ENCODE measurements at places on chromosomes 2 and 18. TPM values are rescaled to one million over a fixed set of nuclear protein-coding genes. Genes with fewer than 3 reads are reported as not detected.

DNA sequence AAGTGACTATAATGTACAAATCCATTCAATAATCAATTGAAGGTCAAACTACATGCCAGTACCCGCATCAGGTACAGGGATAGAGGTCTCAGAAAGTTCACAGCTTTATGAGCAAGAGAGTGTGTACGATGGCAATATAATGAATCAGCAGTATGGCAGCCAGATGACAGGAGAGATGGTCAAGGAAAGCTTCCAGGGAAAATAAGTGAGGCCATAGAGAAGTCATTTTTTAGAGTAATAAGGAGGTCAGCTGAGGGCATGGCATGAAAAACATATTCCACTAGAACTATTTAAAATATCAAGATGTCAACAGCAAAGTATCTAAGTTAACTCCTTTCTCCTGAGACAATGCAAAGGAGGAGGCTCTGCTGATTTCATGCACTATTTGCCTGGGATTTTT is 108.0 kb downstream of the SLC8A1 start:
- no peaks in the 10 kb centered on the region for H3K27me3 ChIP-seq
- H3K27ac ChIP-seq = no peak overlapping the region
- no peak for DNase-seq
- H3K4me1 ChIP-seq = peaks cover 41% of the 10 kb centered on the region
- no peak overlapping the region for H3K4me3 ChIP-seq
- no peaks in the 10 kb centered on the region for H3K36me3 ChIP-seq

DNA sequence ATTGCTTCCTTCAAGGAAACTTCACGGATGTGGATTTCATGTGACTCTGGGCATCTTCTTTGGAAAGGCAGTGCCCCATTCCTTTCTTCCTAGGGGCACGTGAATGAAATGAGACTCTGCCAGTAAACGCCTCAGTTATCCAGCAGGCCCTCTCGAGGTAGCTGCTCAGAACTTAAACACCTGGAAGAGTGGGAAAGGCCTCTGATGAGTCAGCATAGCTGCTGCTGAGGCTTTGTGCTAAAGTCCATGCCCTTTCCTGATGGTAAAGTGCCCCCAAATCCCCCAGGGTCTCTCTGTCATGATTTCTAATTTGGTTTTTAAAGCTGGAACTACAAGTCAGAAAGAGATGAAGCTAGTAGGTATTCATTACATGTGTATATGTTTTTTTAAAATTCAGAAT is 3.8 kb downstream of the SLC1A4 start:
- DNase-seq = no peak
- H3K27me3 ChIP-seq = no peaks in the 10 kb centered on the region
- no peak overlapping the region for H3K27ac ChIP-seq
- no peak overlapping the region for H3K4me3 ChIP-seq
- no peaks in the 10 kb centered on the region for H3K36me3 ChIP-seq

- no peaks in the 10 kb centered on the region for H3K36me3 ChIP-seq
- no peak for DNase-seq
- H3K4me1 ChIP-seq = peaks cover 45% of the 10 kb centered on the region
- H3K27ac ChIP-seq = no peak overlapping the region
Measured at GRCh38 chr2:157839162-157839801, 36.8 kb downstream of the ACVR1 start.

- no peaks in the 10 kb centered on the region for H3K27me3 ChIP-seq
- H3K27ac ChIP-seq = no peak overlapping the region
- no peak for DNase-seq
- no peaks in the 10 kb centered on the region for H3K4me1 ChIP-seq
- H3K36me3 ChIP-seq = no peaks in the 10 kb centered on the region
Measured at GRCh38 chr2:84285056-84285747, 173.9 kb downstream of the SUCLG1 start.

DNA sequence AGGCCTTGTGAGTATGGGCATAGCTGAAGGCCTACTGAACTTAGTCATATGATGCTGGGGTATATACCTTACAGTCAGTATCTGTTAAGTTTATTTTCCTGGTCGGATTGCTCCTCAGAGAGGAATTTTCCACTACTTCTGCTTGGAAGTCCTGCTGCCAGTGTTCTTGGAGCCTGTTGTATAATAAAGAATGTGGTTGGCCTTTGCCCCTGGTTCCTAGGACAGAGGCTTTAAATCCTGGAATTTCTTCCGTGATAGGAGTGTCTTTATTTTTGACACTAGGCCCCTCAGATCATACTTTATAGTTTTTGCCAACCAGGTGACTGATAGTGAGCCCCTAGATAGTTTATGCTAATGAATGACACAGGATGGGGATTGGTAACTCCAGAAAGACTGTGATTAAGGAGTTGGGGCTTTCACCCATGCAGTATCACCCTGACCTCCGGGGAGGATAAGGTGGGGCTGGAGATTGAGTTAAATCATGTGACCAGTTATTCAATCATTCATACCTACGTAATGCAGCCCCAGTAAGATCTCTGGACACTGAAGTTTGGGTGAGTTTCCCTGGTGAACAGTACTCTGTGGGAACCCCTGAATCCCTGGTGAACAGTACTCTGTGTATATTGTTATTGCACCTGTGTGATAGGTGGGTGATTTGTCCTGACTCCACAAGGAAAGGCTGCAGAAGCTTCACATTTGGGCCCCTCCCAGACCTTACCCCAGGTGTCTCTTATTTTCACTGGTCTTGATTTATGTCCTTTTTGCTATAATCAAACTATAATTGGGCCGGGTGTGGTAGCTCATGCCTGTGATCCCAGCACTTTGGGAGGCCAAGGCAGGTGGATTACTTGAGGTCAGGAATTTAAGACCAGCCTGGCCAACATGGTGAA is 56.9 kb downstream of the COMMD1 start:
- H3K27me3 ChIP-seq = no peaks in the 10 kb centered on the region
- no peak overlapping the region for H3K4me3 ChIP-seq
- no peaks in the 10 kb centered on the region for H3K4me1 ChIP-seq
- peak overlapping the region; percentile 47 for H3K27ac ChIP-seq
- DNase-seq = no peak

DNA sequence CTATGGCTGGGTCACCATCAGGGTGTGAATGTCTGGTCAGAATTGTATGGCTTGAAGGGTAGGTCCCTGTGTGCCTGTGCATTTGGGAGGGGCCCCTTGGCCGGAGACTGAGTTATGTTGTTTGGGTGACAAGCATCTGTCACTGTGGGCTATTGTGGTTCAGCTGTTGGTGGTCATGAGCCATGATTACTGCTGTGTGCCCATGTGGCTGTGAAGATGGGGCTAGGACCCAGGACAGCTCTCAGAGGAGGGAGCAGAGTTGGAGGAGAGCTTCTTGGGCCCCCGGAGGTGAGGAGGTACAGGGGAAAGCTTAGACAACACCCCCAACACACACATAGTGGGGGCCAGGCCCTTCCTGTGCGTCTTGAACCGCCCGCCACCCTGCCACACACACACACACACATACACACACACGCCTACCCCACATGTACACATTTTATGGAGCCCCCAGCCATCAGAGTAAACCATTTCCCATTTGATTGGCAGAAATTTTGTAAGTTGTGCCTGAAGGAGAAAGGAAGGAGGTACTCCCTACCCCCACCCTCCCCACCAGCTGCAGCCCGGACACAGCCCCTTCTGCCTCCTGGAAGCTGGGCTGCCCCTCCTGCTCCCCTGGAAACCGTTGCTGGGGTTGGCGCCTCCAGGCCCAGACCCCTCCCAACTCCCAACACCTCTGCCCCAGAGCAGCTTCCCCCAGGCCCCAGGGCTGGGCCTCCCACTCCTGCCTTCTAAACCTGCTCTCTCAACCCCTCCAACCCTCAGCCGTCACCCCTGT is 2.0 kb downstream of the GAREM2 start:
- no peak overlapping the region for H3K27ac ChIP-seq
- peaks cover 29% of the 10 kb centered on the region for H3K4me1 ChIP-seq
- H3K36me3 ChIP-seq = no peaks in the 10 kb centered on the region

DNA sequence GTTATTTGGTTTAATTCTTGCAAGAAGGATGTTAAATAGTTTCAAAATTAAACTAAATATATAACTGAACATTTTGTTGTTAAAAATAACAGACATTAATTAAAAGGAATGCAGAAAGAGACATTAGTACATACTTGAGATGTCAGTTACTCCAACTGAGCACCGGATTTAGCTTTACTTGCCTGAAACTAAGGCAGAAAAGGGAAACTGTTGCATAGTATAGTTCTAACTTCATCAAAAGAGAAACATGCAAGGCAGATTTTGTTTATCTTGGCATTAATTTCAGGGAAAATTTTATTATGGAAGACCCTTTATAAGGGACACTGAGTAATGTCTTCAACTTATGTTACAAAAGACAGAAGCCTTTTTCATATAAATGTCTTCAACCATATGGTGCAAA is 218.3 kb downstream of the STK39 start:
- H3K36me3 ChIP-seq = no peaks in the 10 kb centered on the region
- H3K27ac ChIP-seq = no peak overlapping the region
- H3K4me1 ChIP-seq = peaks cover 19% of the 10 kb centered on the region
- no peaks in the 10 kb centered on the region for H3K27me3 ChIP-seq
- no peak overlapping the region for H3K4me3 ChIP-seq
- DNase-seq = no peak

GRCh38 chr2:236249066-236249465 is 15.1 kb downstream of the ASB18 start:
- H3K27ac ChIP-seq = no peak overlapping the region
- H3K36me3 ChIP-seq = no peaks in the 10 kb centered on the region
- no peak for DNase-seq
- no peaks in the 10 kb centered on the region for H3K27me3 ChIP-seq

GRCh38 chr18:61908661-61909060 is 15.9 kb upstream of the RNF152 start:
- no peak for DNase-seq
- H3K36me3 ChIP-seq = no peaks in the 10 kb centered on the region
- H3K27ac ChIP-seq = no peak overlapping the region
- no peaks in the 10 kb centered on the region for H3K27me3 ChIP-seq

- no peak overlapping the region for H3K27ac ChIP-seq
- no peak overlapping the region for H3K4me3 ChIP-seq
- H3K4me1 ChIP-seq = no peaks in the 10 kb centered on the region
- no peaks in the 10 kb centered on the region for H3K36me3 ChIP-seq
- no peaks in the 10 kb centered on the region for H3K27me3 ChIP-seq
- DNase-seq = no peak
Measured at GRCh38 chr2:159623436-159623835, 7.1 kb upstream of the BAZ2B start.

- no peak overlapping the region for H3K27ac ChIP-seq
- DNase-seq = peak; percentile 57
- H3K4me3 ChIP-seq = no peak overlapping the region
- H3K4me1 ChIP-seq = peaks cover 15% of the 10 kb centered on the region
- no peaks in the 10 kb centered on the region for H3K27me3 ChIP-seq
Measured at GRCh38 chr18:76412818-76413565, 82.0 kb downstream of the ZNF516 start.

- no peaks in the 10 kb centered on the region for H3K27me3 ChIP-seq
- H3K4me1 ChIP-seq = no peaks in the 10 kb centered on the region
- no peaks in the 10 kb centered on the region for H3K36me3 ChIP-seq
- no peak for DNase-seq
Measured at GRCh38 chr18:63218472-63218871, 101.1 kb downstream of the BCL2 start.

- no peaks in the 10 kb centered on the region for H3K36me3 ChIP-seq
- DNase-seq = peak; percentile 7
- no peak overlapping the region for H3K4me3 ChIP-seq
- no peaks in the 10 kb centered on the region for H3K4me1 ChIP-seq
- no peak overlapping the region for H3K27ac ChIP-seq
Measured at GRCh38 chr2:201109186-201109585, 6.8 kb upstream of the CFLAR start.

- H3K4me1 ChIP-seq = no peaks in the 10 kb centered on the region
- H3K27me3 ChIP-seq = no peaks in the 10 kb centered on the region
- H3K36me3 ChIP-seq = no peaks in the 10 kb centered on the region
- H3K4me3 ChIP-seq = no peak overlapping the region
Measured at GRCh38 chr2:188003800-188004199, 287.9 kb upstream of the GULP1 start.

DNA sequence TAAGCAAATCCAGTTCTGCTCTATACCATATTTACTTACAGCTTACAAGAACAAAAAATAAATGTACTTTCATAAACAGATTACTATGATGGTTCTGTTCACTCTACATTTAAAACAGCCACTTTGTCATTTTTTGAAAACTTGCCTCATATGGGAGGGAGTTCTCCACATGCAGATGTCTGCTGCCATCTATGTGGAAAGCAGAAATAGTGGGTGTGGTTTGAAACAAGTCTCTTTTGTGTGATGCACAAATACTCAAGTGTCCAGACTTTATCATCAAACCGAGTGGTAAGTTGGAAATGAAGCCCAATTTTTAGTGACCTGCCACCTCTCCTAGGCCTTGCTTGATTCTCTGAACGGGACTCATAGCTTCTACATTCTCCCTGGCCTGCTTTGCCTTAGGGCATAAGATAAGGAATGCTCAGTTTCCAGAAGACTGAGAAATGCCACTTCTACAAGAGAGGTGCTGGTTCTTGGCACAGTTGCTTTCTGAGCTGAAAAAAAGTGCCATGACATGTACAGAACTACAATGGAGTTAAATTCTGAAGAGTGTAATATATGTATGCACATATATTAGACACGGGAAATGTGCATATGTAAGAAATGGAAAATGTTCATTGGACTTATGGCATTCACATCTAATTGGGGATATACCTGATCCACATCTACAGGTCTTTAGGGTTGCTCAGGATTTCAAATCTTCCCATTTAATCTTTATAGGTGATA is 221.0 kb downstream of the SLC8A1 start:
- H3K4me3 ChIP-seq = no peak overlapping the region
- DNase-seq = no peak
- no peaks in the 10 kb centered on the region for H3K36me3 ChIP-seq
- H3K27ac ChIP-seq = no peak overlapping the region

GRCh38 chr2:69674316-69674670 is 30.8 kb upstream of the AAK1 start:
- H3K27ac ChIP-seq = no peak overlapping the region
- H3K36me3 ChIP-seq = no peaks in the 10 kb centered on the region
- H3K4me1 ChIP-seq = no peaks in the 10 kb centered on the region
- H3K4me3 ChIP-seq = no peak overlapping the region

DNA sequence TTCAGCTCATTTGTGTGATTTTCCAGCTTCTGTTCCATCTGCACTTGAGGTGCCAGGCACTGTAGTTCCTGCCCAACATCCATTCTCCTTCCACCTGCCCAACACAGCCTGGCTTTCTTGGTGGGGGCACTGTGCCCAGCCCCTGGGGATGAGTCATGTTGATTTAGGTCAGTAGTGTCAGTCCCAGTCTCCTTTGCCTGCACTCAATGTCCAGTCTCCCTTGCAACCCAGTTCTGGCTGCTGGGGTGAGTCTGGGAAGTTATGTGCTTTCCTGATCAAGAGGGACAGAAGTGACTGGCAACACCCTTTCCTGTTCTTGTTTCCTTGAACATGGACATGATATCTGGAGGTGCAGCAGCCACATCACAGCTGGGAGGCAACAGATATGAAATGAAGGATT is 1.5 kb upstream of the ASB18 start:
- no peak for DNase-seq
- H3K4me1 ChIP-seq = no peaks in the 10 kb centered on the region
- no peak overlapping the region for H3K27ac ChIP-seq
- no peaks in the 10 kb centered on the region for H3K36me3 ChIP-seq
- H3K27me3 ChIP-seq = no peaks in the 10 kb centered on the region
- H3K4me3 ChIP-seq = no peak overlapping the region

The UGT1A3 gene
- not detected for total RNA-seq

The OSR1 gene
- 33.0 TPM for total RNA-seq

The CCL20 gene
- total RNA-seq = not detected

All from sigmoid colon (tissue), 7 donors.